Astrocyte of the hippocampus (primary cell): ENCODE measurements at places on chromosomes 7 and 10.

DNA sequence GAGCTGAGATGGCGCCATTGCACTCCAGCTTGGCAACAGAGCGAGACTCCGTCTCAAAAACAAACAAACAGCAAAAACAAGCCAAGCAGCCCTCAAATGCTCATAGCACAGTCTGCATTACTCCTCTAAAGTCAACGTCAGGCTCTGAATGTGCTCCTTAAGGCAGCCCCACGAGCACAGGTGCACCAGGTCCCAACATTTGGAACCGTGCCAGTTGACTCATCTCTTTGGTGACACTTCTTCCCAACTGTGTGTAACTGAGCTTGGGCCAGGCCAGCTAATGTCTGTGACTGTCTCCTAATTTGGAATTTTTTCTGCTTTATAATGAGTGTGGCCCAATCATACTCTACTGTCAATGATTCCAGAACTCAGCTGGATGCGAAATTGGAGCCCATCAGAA is 66.3 kb upstream of the EFCAB10 start:
- DNase-seq = no peak

- no peak for DNase-seq
Measured at GRCh38 chr10:1241322-1241890, 185.2 kb downstream of the WDR37 start.

- no peak for DNase-seq
Measured at GRCh38 chr10:61125560-61126170, 181.7 kb upstream of the RHOBTB1 start.

- DNase-seq = no peak
Measured at GRCh38 chr7:1609023-1609422, 39.2 kb upstream of the PSMG3 start.

DNA sequence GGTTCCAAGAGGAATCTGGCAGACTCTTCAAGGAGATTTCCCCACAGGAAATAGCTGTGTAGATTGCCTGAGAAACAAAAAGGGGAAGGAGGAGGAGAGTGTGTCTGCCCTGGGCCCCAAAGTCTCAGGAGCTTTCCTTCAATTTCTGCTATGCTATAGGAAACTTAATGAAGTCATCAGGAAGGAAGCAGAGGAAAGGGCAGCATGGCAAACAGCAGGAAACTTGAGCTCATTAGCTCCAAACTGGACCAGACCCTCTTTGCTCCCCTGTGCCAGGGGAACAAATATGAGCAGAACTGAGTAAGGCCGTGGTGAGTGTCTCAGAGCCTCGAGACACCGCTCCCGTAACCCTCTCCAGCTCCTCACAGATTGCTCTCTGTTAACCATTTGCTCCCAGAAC is 4.8 kb upstream of the KCNIP2 start:
- no peak for DNase-seq
